T-cell (primary cell): ENCODE measurements at places on chromosomes 2 and 18.

DNA sequence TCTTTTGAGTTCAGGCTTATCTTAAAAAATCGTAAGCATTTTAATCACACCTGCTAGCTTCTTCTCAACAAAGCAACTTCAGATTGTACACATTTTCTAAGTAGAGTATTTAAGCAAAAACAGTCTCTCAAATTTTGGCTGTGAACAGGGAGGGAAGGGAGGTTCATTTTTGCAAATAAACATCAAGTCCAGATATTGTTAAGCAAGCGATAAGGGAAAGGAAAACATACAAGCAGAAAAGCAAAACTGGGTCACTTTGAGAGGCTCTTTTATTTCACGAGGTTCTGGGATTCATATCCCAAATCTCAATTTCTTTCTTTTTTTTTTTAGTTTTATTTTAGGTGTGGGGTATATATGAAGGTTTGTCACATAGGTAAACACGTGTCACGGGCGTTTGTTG is 79.9 kb downstream of the SLC25A12 start:
- no peak for DNase-seq

DNA sequence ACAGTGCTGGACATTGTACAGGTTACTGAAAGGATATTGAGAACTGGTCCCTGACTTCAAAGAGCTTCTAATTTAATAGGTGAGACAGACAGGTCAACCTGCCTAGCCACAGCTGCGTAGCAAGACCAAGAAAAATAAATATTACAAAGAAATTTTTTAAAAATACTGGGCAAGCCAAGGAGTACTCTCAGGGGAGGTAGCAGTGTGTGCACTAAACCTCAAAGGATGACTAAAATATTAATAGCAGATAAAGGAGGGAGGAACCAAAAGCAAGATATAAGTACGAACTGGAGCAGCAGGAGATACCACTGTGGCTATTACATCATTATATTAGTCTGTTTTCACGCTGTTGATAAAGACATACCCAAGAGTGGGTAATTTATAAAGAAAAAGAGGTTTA is 14.9 kb downstream of the SCG2 start:
- no peak for DNase-seq

GRCh38 chr2:22143840-22144239 is 1020.1 kb downstream of the TDRD15 start:
- DNase-seq: no peak

DNA sequence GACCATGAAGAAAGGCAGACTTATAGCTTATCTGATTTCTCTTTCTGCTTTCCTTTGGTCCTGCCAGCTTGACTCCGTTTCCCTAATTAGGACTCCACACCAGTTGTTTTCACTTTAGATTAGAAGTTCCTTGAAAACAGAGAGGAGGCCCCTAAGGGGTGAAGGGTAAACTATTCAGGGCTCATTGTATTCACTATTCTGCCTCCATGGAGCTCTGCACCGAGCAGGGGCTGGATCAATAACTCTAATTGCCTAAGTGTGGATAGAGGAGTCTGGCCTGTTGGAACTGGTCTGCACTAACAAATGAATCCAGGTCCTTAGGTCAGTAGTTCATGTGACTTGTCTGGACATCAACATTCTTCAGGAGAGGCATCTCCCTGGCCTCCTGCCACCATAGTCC is 36.1 kb upstream of the SKA1 start:
- no peak for DNase-seq

- DNase-seq: no peak
These were observed 847.9 kb upstream of the CHAC2 start for GRCh38 chr2:52919673-52920072.

- DNase-seq: no peak
These were observed 31.9 kb downstream of the PPP4R3B start for GRCh38 chr2:55585451-55586080.

DNA sequence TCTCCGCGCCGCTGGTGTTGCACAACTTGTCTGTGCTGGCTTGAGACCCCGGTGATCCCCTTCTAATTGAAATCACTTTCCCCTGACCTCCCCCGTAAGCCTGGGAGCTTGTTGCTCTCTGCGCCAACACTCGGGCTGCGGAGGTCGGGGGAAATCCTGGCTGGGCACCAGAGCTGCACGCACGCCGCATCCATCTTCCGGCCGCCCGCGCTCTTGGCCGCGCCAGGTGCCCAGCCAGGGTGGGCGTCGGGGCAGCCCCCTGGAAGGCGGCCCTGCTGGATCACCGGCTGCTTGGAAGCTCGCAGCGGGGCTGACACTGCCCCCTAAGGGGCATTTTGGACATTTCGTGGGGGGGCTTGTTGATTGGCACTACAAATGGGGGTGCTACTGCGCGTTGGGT is 280.3 kb upstream of the SKOR2 start:
- no peak for DNase-seq

DNA sequence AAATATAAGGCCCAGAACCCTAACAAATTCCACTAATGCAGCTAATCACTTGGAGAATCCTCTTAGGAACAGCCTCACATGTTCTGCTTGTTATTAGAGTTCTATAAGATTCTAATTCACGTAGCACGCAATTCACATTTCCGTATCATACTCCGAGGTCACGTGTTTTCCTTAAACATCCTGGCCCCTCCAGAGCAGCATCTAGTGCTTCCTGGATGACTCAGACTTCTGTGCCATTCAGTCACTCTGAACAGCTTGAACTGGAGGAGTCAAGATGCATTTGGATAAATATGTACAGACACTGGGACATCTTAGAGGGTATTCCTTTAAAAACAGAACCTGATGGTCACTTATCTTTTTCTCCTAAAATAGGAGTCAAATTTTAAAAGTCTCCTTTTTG is 156.5 kb downstream of the MYO5B start:
- DNase-seq: no peak

GRCh38 chr2:234823196-234823876 is 128.5 kb upstream of the SH3BP4 start:
- no peak for DNase-seq

- DNase-seq: no peak
These were observed 116.5 kb downstream of the GALR1 start for GRCh38 chr18:77366067-77366719.
